ENCODE measurements at places on chromosomes 6 and 20.

DNA sequence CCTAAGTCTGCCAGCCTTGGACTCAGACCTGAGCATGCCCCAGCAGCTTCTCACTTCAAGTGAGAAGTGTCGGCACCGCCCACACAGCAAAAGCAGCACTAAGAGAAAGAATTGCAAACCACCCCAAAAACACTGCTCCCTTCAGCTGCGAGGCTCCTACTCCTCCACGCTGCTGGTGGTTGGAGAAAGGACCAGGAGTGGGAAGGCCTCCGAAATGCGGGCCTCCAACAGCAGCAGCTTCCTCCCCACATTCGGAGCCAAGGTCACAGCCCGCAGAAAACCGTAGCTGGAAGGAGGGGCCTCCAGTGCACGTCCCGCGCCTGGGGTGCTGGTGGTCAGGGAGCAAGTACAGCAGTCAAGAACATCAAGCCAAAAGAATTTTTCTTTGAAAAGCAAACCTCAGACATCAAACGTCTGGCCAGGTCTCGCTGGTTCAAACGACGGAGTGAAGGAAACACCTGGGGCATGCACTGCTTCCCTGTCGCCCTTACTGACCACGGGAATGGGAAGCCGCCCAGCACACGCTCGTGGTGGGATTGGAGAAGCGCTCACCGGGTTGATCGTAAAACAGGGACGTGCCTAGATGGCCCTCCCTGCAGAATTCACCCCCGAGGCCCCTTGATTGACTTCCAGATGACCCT is 185.6 kb upstream of the CST7 start:
- DNase-seq = no peak

DNA sequence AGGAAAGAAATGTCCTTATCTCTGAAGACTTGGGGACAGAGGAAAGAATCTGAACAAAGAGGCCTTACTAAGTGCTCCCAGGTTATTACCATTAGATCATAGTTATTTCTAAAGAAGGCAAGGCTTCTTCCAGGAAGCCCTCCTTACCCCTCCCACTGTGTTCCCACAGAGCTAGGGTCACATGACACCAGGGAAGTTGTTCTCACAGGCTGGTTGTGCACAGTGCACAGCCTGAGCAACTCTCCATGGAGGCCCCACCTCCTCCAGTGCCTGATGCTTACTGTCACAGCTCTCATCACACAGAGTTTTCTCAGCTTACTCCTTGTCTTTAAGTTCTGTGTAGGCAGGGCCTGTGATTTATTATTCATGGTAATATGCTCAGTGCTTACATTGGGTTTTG is 68.9 kb upstream of the SCGN start:
- no peak for DNase-seq

DNA sequence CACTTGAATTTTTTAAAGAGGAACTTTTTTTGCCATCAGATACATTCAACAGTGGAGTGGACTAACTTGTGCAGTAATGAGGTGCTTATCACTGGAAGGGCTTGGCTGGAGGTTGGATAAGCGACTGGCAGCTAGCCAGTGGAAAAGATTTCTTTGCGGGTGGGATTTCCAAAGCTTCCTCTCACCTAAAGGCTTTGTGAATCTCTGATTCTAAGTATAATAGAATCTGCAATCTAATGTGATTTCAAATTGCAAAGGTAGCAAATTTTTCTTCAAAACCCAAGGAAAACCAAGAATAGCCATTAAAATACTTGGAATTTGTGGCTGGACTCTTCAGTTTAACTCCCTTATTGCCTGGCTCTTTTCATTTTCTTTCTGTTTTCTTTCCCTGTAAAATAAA is 460.4 kb upstream of the MARCKS start:
- no peak for DNase-seq

GRCh38 chr6:53483423-53484353 is 61.2 kb downstream of the GCLC start:
- no peak for DNase-seq

DNA sequence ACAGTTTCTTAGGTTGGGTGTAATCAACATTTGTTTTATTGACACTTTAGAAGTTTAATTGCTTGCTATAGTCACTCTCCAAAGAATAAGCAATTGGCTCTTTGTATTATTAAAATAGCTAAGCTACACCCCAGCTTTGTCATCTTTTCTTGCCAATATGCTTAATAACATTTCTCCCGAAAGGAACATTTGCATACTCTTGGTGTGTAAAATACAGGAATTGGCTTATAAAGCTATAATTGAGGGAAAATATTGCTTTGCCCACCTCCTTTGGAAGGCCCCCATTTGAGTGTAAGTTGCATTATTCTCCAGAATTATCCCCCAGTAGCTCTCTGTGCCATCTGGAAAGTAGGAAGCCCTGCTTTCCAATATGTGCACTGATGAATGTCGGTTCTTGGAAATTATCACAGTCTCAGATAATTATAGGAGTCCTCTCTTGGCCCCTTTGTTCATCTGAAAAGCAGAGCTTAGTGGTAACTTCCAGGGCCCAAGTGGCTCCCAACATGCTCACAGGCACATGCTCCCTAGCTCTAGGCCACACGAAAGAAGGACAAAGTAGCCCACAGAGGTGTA is 92.4 kb upstream of the B3GAT2 start:
- no peak for DNase-seq

All from AG08396 (cell line).